ENCODE measurements at places on chromosomes 11 and 22.

GRCh38 chr22:38419858-38420160 is 35.2 kb downstream of the KCNJ4 start:
- H3K4me1 ChIP-seq: no peaks in the 10 kb centered on the region
- H3K4me3 ChIP-seq: no peak overlapping the region
- DNase-seq: no peak
- no peaks in the 10 kb centered on the region for H3K36me3 ChIP-seq
- H3K27me3 ChIP-seq: no peaks in the 10 kb centered on the region

GRCh38 chr11:16606784-16607674 is 131.4 kb upstream of the C11orf58 start:
- peaks cover 57% of the 10 kb centered on the region for H3K27me3 ChIP-seq
- no peak overlapping the region for H3K27ac ChIP-seq
- no peaks in the 10 kb centered on the region for H3K36me3 ChIP-seq
- peaks cover 15% of the 10 kb centered on the region for H3K4me1 ChIP-seq
- peak overlapping the region; percentile 74 for H3K4me3 ChIP-seq

GRCh38 chr11:88543902-88544655 is 206.5 kb upstream of the CTSC start:
- H3K27me3 ChIP-seq: peaks cover 10% of the 10 kb centered on the region
- H3K4me3 ChIP-seq: no peak overlapping the region
- peak; percentile 70 for DNase-seq
- H3K27ac ChIP-seq: no peak overlapping the region
- no peaks in the 10 kb centered on the region for H3K36me3 ChIP-seq

DNA sequence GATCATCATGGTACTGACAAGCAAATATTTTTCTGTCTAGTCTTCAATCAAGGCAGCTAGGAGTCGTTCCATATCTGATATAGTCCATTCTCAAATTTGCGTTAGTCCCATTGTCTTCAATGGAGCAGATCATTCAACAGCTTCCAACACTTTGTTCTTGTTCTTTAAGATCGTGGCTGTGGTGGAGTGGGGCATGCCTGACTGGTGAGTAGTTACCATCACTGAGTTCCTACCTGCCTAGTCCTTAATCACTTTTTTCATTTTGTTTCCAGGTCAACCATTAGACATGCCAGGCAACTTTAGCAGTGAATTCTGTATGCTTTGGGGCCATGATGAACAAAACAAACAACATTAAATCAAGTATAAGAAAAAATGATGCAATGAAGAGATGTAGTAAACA is 693.1 kb upstream of the KIRREL3 start:
- no peaks in the 10 kb centered on the region for H3K27me3 ChIP-seq
- no peaks in the 10 kb centered on the region for H3K36me3 ChIP-seq
- H3K27ac ChIP-seq: no peak overlapping the region
- H3K4me3 ChIP-seq: no peak overlapping the region
- no peaks in the 10 kb centered on the region for H3K4me1 ChIP-seq

- no peak overlapping the region for H3K27ac ChIP-seq
- no peak for DNase-seq
- H3K36me3 ChIP-seq: no peaks in the 10 kb centered on the region
- H3K27me3 ChIP-seq: peaks cover 2% of the 10 kb centered on the region
Measured at GRCh38 chr22:43289531-43289963, 53.6 kb downstream of the SCUBE1 start.

- no peak overlapping the region for H3K4me3 ChIP-seq
- no peaks in the 10 kb centered on the region for H3K4me1 ChIP-seq
- no peak overlapping the region for H3K27ac ChIP-seq
- H3K27me3 ChIP-seq: no peaks in the 10 kb centered on the region
Measured at GRCh38 chr11:90874986-90875385, 652.1 kb upstream of the CHORDC1 start.

- H3K27me3 ChIP-seq: peaks cover 4% of the 10 kb centered on the region
- peak; percentile 29 for DNase-seq
- no peaks in the 10 kb centered on the region for H3K36me3 ChIP-seq
- no peaks in the 10 kb centered on the region for H3K4me1 ChIP-seq
- no peak overlapping the region for H3K27ac ChIP-seq
Measured at GRCh38 chr11:17063171-17064002, 14.1 kb downstream of the RPS13 start.

DNA sequence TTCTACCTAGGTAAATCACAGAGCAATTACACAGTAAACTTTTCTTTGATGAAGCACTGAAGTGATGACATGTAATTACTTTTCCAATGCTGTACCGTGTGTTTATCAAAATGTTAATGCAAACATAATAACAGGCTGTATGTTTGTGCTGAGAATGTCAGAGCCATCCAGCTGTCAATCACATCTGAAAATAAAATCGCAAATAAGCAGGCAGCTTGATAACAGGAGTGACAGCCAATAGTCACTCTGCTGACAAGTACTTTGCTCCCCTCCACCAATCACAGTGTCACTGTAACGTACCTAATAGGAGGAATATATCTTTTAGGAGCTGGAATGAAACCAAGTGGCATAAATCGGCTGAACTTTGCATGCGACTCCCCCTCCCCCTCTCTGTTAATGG is 119.7 kb downstream of the KIRREL3 start:
- no peak for DNase-seq
- no peaks in the 10 kb centered on the region for H3K4me1 ChIP-seq
- no peak overlapping the region for H3K27ac ChIP-seq
- H3K36me3 ChIP-seq: no peaks in the 10 kb centered on the region
- H3K27me3 ChIP-seq: peaks cover 8% of the 10 kb centered on the region

GRCh38 chr11:13391217-13391616 is 71.8 kb downstream of the BTBD10 start:
- H3K4me3 ChIP-seq: no peak overlapping the region
- peaks cover 4% of the 10 kb centered on the region for H3K4me1 ChIP-seq
- no peak overlapping the region for H3K27ac ChIP-seq
- no peak for DNase-seq

DNA sequence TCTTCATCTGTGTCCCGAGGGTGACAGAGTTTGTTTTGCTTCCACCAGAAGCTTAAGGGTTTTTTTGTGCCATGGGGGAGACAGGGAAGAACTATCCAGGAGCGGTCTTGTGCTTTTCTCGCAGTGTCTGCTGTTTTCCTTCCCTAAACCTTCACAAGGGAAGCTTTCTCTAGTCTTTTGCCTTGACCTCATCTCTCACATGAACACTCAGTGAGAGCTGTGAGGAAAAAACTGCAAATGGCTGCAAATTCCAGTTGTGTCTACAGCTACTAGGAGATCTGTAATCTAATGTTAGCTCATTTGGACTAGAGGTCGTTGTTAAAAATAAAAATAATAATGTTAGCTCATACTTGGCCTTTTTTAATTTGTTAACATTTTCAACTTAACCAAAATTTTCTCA is 264.7 kb upstream of the SESN3 start:
- peaks cover 2% of the 10 kb centered on the region for H3K27me3 ChIP-seq
- H3K4me1 ChIP-seq: no peaks in the 10 kb centered on the region
- H3K4me3 ChIP-seq: no peak overlapping the region
- H3K27ac ChIP-seq: no peak overlapping the region
- no peaks in the 10 kb centered on the region for H3K36me3 ChIP-seq
- no peak for DNase-seq

- H3K4me1 ChIP-seq: peaks cover 30% of the 10 kb centered on the region
- peak overlapping the region; percentile 99 for H3K27ac ChIP-seq
- peak overlapping the region; percentile 98 for H3K4me3 ChIP-seq
- peaks cover 4% of the 10 kb centered on the region for H3K27me3 ChIP-seq
Measured at GRCh38 chr11:64185175-64185692, 737 bp upstream of the STIP1 start.

DNA sequence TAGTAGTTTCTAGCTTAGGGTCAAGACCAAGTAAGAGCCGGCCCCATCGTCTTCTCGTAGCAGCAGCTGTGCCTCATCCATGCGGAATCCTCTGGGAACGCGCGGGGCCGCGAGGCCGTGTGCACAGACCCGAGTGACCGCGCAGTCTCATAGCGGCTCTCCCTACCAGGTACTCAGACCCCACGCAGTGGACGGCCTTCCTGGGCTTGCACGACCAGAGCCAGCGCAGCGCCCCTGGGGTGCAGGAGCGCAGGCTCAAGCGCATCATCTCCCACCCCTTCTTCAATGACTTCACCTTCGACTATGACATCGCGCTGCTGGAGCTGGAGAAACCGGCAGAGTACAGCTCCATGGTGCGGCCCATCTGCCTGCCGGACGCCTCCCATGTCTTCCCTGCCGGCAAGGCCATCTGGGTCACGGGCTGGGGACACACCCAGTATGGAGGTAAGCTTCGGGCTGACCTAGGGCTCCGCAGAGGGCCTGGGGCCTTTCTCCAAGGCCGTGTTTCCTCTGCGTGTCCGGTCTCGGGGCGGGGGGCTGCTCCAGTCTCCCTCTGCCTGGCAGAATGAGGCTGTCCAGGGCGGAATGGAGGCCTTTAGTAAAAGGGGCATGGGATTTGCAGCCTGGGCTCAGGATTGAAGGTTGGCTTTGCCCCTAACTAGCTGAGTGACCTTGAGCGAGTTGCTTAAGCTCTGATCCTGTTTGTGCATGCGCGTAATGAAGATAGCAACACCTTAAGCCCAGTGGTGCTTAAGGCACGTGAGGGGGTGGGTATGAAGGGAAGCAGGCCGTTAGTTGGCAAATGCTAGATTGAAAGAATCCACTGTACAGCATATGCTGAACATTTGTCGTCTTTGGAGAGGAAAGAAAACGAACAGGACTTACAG is 48.9 kb downstream of the ST14 start:
- no peak overlapping the region for H3K27ac ChIP-seq
- no peaks in the 10 kb centered on the region for H3K4me1 ChIP-seq
- H3K36me3 ChIP-seq: no peaks in the 10 kb centered on the region
- DNase-seq: no peak

DNA sequence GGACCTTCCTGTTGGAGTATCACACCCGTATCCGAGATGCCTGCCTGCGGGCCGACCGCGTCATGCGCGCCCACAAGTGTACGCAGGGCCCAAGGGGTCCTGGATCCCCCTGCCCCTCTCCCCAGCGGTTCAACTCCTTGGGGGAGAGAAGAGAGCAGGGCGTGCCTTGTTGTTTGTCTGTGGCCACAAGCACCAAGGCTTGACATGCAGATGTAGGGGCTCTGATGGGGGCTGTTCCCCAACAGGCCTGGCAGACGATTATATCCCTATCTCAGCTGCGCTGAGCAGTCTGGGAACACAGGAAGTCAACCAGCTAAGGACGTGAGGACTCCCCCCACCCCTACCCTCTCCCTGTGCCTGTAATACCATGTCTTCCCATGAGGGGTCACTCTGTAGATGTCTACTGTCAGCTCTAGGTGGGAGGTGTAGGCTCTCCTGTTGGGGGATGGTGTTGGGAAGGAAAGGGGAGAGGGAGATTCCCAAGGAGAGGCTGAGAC is 6.8 kb downstream of the CFL1 start:
- no peaks in the 10 kb centered on the region for H3K27me3 ChIP-seq
- H3K4me3 ChIP-seq: no peak overlapping the region
- no peak for DNase-seq
- peaks cover 56% of the 10 kb centered on the region for H3K36me3 ChIP-seq
- peaks cover 21% of the 10 kb centered on the region for H3K4me1 ChIP-seq
- no peak overlapping the region for H3K27ac ChIP-seq

DNA sequence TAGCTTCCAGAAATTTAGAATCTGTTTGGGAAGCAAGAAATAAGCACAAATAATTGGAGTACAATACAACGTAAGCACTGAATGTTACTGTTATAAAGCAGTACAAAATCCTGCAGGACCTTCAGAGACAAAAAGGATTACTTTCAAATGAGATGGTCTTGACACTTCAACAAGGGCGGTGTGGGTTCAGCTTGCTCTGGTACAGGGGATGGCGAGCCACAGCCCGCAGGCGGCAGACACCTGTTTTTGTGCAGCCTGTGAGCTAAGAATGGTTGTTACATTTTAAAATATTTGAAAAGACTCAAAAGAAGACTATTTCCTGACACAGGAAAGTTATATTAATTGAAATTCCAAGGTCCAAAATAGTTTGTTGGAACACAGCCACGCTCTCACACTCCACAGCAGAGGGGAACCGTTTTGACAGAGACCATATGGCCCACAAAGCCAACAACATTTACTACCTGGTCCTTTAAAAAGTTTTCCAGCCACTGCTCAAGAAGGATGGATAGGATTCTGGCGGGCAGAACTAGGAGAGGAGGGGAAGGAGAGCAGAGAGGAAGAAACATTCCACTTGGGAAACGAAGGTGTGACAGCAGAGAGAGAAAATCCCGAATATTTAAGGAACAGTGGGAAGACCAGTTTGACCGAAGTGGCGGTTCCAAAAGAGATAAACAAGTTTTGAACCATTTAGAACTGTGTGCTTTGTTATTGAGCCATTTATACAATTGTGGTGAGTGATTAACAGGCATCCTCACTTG is 6.3 kb downstream of the PRDM10 start:
- no peaks in the 10 kb centered on the region for H3K27me3 ChIP-seq
- H3K4me3 ChIP-seq: no peak overlapping the region
- no peak overlapping the region for H3K27ac ChIP-seq
- peaks cover 20% of the 10 kb centered on the region for H3K4me1 ChIP-seq
- peaks cover 15% of the 10 kb centered on the region for H3K36me3 ChIP-seq

DNA sequence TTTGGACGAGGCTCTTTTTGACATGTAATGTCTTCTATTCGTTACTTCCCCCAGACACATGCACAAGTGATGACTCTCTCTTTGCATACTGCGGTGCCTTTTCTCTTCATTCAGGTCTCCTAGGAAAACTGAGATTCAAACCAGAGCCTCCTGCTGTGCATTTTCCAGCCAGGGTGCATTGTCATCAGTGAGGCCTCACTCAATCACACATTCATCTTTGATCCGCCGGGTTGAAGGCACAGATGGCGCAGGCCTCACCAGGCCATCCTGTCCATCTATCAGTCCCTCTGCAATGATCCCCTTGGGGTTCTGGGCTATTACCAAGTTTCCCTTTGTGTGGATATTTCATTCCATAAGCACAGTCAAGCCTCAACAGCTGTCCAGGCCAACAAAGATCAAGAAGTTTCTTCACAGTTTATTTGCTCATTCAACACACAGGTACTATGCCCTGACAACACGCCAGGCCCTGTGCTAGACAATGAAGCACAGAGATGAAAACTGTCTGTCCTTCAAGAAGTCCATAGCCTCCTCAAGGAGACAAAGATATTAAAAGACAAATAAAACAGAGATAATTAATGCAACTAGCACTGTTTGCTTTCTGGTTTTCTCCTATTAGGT is 107.8 kb downstream of the LARGE1 start:
- H3K27me3 ChIP-seq: no peaks in the 10 kb centered on the region
- H3K4me1 ChIP-seq: no peaks in the 10 kb centered on the region
- H3K36me3 ChIP-seq: no peaks in the 10 kb centered on the region
- H3K27ac ChIP-seq: no peak overlapping the region

- no peak overlapping the region for H3K27ac ChIP-seq
- peaks cover 73% of the 10 kb centered on the region for H3K4me1 ChIP-seq
- H3K27me3 ChIP-seq: no peaks in the 10 kb centered on the region
- no peak overlapping the region for H3K4me3 ChIP-seq
- no peak for DNase-seq
Measured at GRCh38 chr11:128708660-128709059, 14.8 kb downstream of the FLI1 start.

DNA sequence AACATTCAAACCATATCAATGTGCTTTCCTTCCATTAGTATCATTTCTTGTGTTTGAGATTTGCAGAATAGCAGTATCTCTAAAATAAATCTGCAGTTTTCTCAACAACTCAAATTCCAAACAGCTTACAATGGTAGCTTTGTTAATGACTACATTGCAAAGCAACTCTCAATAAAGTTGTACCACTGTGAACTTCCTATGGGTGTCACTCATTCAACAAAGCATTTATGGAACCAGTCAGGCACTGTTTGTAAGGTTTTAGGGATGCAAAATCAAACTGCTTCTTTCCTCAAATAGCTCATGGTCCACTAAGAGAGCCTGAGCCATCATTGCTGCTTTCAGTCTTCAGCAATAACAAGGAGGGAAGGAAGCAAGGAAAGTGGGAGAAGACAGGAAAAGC is 91.0 kb downstream of the CCDC83 start:
- no peak overlapping the region for H3K4me3 ChIP-seq
- peaks cover 27% of the 10 kb centered on the region for H3K4me1 ChIP-seq
- DNase-seq: no peak
- H3K36me3 ChIP-seq: peaks cover 11% of the 10 kb centered on the region
- H3K27me3 ChIP-seq: no peaks in the 10 kb centered on the region
- no peak overlapping the region for H3K27ac ChIP-seq
